ENCODE measurements at places on chromosomes 5 and 9.

- no peak for DNase-seq
These were observed 234.4 kb upstream of the GAS1 start for GRCh38 chr9:87181670-87182069.

GRCh38 chr5:109364977-109365376, 44.8 kb downstream of the PJA2 start:
- no peak for DNase-seq

DNA sequence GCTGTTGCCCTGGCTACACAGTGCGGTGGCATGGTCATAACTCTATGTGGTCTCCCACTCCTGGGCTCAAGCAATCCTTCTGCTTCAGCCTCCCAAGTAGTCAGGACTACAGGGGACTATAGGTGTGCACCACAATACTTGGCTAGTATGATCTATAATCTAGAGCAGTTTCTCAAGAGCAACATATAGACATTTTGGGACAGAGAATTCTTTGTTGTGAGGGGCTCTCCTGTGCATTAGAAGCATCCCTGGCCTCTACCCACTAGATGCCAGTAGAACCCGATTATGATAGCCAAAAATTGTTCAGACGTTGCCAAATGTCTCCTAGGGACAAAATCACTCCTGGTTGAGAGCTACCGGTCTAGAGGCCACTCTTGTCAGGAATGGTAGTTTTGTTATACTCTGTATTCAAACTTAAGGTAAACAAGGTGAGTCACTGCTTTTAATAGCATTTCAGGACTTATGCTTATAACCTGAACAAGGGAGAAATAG, 7.2 kb downstream of the ANKHD1 start:
- DNase-seq = no peak

DNA sequence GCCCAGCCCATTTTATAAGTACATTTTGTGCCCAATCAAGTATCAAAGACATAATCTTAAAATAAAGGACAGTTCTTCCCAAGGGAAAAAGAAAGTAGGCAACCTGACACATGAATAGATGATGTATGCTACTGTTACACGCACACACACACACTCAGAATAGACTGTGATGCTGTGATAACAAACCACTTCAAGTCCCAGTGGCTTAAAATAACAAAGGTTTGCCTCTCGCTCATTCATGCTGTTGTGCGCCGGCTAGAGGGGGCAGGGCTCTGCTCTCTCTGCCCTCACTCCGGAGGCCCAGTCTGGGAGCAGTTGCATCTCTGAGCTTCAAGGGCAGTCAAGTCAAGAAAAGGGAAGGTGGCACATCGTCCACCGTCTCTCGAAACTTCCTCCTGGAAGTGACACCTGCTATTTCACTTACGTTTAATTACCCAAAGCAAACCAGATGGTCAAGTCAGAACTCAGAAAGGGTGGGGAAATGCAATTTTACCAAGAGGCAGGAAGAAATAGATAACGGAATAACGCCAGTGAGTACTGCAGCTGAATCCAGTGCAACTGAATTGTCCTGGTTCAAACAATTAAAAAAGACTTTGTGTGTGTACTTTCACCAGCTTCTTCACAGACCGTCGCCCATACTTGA, 43.3 kb downstream of the ANKRD33B start:
- no peak for DNase-seq

DNA sequence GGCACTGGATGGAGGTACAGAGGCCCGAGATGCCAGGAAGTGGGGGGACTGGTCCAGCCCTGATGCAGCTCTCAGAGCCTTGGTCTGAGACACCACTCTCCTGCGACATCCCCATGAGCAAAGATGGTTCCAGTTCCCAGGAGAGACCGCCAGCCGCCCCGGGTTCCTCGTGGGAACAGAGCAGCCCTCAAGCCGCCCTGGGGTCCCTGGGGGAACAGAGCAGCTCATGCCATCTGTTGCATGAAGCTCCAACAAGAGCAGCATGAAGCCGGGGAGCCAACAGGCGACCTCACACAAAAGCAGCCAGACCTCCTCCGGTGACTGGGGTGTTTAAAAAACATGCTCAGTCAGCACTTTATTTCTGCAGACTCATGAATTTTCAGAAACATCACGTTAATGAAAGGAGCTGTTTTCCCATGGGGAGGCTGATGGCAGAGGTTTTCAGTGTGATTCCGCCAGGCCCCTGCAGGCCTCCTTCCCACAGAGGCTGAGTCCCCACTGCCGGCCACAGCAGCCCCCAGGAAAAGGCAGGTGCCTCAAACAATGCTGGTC, 6.2 kb downstream of the SLC6A18 start:
- DNase-seq = no peak

GRCh38 chr5:82657033-82657699, 379.0 kb upstream of the RPS23 start:
- no peak for DNase-seq

DNA sequence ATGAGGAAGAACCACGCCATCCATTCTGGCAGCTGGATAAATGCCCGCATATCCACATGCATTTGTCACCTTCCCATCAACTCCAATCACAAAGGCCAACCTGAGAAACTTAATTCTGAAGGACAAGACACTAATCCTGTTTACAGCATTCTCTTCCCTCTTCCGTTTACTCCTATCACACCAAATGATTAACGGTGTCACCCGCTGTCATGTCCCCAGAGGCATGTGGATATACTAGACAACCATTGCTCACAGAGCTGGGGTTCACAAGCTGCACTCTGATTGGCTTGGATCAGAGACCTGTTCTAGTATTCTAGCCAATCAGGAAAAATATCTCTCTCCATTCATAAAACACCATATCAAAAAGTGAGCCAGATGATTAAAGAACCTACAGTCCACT, 3.6 kb downstream of the MACROH2A1 start:
- no peak for DNase-seq

- DNase-seq = no peak
These were observed 184.4 kb upstream of the OR13F1 start for GRCh38 chr9:104319685-104320084.

DNA sequence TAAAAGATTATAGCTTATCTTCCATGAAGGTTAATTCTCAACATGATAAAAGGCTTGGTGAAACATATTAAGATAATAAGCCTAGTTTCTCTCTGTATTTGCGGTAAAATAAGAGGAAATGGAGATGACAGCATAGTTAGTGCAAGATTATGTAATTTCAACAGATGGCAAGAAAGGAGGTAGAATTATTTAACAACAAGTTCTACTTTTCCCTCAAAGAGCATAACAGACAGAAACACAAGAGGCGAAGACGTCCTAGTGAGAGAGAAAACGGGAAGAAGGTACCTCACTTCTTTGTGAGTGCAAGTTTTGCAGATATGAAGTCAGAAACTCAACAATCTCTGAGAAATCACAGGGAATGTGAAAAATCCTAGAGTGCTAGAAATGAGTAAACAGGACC, 144.8 kb upstream of the ADCY2 start:
- no peak for DNase-seq

DNA sequence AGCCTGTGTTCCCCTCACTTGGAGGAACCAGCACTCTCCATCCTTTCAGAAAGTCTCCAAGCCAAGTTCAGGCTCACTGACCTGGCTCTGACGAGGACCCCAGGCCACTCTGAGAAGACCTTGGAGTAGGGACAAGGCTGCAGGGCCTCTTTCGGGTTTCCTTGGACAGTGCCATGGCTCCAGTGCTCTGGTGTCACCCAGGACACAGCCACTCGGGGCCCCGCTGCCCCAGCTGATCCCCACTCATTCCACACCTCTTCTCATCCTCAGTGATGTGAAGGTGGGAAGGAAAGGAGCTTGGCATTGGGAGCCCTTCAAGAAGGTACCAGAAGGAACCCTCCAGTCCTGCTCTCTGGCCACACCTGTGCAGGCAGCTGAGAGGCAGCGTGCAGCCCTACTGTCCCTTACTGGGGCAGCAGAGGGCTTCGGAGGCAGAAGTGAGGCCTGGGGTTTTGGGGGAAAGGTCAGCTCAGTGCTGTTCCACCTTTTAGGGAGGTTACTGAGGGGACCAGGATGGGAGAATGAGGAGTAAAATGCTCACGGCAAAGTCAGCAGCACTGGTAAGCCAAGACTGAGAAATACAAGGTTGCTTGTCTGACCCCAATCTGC, 4.7 kb upstream of the NUP214 start:
- DNase-seq = no peak

DNA sequence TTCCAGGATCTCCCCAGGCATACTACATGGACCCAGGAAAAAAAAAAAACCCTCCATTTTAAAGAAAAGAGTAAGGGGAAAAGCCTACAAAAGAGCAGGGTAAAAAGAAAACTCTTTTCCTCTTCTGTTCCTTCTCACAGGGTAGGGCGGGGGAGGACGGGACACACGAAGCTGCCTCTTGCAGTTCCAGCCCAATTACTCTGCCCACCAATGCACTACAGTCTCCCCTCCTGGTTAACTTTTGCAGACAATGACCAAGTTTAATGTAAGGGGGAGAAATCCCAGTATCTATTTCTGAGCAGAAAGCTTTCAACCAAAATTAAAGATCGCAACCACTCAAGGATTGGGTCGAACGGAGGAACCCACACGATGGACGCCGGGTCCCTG, 1.3 kb downstream of the BRD3 start:
- no peak for DNase-seq

DNA sequence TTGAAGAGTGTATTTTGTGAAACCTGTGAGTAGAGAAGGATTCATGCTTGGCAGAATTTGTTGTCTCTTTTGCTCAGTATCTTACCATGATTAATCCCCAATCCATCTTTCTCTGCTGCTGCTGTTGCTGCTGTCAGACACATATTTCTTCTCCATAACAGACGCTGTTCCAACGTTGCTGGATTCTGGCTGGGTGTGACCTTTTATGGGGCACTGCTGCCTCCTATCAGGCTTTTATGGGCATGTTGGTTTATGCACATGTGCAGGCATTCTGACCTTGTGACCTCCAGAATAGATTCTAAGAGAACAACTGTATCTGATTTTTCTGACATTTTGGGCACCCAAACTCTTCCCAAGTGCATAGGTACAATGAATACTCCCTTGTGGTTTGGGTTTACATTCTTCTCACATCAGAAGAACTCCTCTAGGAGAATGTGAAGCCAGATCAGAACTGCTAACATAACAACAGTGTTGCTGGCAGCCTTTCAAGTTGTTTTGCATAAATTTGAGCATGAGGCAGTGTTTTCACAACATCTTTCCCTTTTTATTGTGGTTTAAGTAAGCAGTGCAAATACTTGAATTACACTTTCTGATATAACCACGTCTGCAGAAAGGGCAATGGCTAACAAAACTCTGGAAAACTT, 9.2 kb upstream of the ISL1 start:
- no peak for DNase-seq

DNA sequence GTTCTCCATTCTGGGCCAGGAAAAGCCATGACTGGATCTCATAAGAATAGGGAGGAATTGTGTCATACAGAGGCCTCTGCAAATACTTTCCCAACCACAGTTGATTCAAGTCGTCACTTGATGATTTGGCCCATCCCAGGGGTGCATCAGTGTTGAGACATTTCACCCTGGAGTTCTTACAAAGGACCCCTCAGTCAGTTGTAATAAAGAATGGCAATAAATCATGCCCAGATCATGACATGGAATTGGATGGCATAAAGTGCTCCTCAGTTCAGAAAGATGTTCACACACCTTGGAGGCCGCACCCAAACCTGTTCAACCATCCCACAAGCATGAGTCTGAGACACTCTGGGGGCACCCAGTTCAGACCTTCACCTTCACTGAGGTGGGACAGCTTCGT, 168.1 kb downstream of the NR3C1 start:
- no peak for DNase-seq

DNA sequence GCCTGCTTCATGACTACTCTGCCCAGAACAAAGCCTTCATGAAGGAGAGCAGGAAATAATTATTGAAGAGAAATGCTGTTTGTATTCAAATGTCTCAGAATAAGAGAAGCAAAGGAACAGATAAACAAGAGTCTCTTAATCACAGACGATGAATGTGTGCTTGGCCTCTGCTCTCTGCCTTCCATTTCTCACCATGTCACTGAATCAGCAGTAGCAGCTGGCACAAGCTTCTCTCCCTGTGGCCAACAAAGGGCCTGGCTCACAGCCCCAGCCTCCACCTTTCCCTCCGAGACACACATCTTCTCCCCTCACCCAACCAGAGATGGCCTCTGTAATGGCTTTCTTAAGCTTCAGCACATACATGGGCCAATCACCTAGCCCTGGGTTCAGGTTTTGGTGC, 128.1 kb upstream of the SLIT3 start:
- DNase-seq = no peak

- no peak for DNase-seq
These were observed 115.9 kb upstream of the LPAR1 start for GRCh38 chr9:111154081-111154562.

DNA sequence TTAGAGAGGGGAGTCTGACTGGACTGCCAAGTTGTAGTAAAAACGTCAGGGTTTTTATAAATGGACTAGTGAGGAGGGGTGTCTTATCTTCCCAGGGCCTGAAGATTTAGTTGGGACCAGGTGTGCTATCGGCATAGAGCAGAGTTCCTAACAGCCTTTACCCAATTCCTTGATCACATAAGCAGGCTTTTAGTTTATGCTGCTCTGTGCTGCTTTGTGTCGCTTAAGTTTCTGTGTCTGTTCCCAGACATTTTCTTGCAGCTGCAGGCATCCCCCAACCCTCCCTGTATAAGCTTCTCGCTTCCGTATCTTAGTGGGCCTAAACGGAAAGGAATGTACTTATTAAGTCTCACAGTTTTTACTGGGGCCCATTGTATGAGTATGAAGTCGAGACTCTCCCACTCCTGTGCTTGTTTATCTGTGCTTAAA, 2.6 kb upstream of the SMC5 start:
- DNase-seq = no peak

GRCh38 chr9:89891591-89892304, 286.9 kb downstream of the GADD45G start:
- DNase-seq = no peak

GRCh38 chr9:106868087-106868486, 5.1 kb downstream of the ZNF462 start:
- no peak for DNase-seq

DNA sequence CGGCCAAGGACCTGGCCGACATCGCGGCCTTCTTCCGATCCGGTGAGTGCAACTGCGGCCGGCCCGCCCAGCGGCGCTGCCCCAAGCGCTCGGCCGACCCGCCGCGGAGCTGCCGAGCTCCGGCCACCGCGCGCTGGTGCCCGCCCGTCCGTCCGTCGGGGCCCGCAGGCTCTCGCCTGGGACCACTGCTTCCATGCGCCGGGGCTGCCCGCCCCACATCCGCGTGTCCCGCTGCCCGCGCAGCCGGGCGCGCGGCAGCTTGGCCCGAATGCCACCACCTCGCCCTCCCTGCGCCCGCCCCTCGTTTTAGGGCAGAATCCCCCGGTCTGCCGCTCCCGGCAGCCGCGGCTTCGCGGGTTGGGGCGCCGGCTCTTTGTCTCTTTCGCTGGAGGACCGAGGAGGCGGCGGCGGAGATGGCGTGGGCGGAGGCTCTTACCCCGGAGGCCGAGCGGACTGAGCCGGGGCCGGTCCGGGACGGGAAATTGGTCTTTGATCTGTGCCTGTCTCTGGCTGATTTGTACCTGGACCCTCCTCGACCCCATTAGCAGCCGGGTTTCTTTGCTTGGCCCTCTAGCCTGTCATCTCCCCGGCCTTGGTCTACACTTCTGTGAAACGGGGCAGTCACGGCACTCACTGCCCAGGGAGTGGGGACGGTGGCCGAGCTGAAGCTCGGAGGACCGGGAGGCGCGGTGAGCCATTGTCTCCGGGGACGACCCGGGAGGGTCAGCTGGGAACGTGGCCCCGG, 871 bp downstream of the TRIO start:
- no peak for DNase-seq

- DNase-seq = no peak
These were observed 104.9 kb downstream of the SYK start for GRCh38 chr9:90906316-90907055.

All from stimulated activated CD8-positive, alpha-beta memory T cell treated with anti-CD3 and anti-CD28 coated beads, Interleukin-15, amount 100 ng/mL, for 1 hour (primary cell).